ENCODE measurements at places on chromosomes 5 and 9.

DNA sequence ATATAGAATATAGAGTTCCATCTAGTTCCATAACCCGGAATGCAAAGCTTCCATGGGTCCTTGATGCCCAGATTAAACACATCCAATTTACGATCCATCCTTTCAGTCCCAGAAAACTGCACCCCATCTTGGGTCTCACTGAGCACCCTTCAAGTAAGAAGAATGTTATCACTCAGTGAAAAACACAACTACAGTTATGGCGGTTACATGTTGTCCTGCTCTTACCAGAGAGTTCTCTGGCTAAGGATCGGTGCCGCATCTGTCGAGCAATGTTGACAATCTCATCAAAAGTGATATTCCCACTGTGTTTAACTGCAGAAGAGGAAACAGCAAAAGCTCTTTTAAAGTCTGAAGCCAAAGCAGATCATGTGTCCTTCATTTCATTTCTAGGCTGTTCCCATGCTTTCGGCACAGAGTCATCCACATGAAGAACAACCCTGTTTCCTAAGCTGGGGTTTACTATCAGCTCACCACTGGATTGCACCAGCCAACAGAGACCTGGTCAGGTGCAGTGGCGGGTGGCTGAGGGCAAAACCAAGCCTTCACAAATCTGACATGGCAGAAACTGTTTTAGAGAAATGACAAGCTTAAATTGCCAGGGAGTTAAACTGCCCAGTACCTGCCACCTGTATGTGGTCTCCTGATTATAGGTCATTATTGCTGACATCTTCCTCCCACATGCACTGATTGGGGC is 2.9 kb downstream of the RPL12 start:
- no peak for DNase-seq

GRCh38 chr9:95316794-95317118 is 753 bp downstream of the FANCC start:
- DNase-seq: peak; percentile 55

GRCh38 chr9:84371737-84372136 is 31.2 kb upstream of the SLC28A3 start:
- DNase-seq: no peak

DNA sequence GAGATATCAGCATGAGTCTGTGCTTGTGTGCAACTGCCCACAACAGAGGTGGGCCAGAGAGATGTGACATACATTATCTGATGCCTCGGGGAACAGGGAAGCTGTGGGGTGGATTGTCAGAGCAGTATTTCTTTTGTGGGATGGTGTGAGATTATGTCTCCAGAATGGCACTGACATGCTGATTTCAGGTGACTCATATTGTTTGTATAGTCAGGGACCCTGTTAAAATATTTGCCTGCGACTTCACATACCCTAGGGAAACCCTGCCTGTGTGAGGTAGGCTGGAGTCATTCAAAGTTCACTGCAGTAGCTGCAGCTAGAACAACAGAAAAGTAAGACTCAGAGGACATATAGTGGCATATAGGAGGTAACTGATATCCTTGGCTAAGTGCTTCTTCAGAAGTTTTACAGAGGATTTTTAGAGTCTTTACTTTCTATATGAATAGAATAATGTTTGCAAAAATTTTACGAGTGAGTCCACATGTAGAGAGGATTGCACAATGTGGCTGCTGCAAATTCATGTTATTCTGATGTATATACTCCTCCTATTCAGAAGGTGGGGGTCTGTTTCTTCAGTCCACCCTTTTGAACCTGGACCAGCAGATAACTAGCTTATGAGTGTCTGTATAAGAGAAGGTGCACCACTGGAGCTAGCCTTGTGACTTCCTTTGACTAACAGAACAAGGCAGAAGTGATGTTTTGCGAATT is 89.3 kb downstream of the MACIR start:
- DNase-seq: no peak

GRCh38 chr9:110111868-110112267 is 96.1 kb downstream of the C9orf152 start:
- no peak for DNase-seq

DNA sequence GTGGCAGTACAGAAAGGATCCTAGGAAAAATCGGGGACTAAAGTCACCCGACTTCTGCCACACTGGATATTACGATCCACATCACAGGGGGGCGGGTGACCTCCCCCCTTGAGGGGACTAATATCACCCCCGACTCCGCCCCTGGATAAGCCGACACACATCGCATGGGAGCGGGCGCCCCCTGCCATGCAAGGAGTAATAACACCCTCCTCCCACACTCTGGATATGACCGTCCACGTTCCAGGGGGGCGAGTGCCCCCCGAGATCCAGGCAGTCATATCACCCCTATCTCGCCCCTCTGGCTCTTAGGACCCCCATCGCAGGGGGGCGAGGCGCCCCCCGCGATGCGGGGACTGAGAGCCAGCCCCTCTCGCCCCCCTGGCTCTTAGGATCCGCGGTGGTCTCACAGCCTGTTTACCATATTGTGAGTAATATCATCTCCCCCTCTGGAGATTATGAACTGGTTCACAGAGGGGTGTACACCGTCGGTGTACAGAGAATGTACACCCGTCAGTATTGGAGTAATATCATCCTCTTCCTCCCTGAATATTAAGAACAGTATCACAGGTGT is 423.0 kb downstream of the DIRAS2 start:
- DNase-seq: no peak

GRCh38 chr9:115250621-115251032 is 132.7 kb upstream of the TNC start:
- DNase-seq: no peak

DNA sequence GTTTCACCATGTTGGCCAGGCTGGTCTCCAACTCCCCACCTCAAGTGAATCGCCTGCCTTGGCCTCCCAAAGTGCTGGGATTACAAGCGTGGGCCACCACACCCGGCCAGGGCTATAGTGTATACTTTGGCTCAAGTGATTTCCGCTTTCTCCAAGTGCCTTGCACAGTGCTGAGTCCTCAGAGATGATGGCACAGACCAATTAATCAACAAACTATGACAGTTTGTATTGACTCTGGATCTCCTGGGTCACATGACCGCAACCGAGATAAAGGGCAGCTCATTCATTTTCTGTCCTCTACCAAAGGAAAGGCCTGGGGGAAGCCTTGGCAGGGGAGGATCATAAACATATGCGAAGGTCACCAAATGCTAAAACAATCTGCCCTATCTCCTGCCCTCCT is 11.4 kb upstream of the LARP1 start:
- DNase-seq: no peak

DNA sequence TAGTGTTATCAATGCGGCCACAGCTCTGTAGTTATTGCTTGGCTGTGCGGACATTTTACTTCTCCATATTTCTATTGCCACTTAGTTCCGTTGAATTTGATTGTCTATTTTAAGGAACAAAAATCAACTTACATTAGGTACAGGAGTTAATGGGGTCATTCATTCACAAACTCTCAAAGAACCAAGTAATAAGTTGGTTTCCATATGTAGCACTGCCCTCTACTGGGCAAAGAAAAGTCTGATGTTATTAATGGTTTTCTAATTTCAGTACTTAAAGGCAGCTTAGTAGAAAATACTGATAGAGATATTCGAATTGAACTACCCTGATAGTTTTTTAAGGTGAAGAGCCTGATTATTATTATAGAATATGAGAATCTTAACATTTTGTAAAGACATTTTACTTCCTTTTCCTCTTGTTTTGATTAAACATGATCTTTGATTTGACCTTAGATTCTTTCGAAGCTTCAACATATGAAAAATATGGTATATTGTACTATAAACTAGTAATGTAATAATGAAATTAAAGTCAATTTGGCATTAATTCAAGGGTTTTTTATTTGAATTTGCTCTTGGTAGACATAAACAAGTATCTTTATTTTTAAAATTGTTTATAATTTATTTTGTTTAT is 119.5 kb upstream of the CTNND2 start:
- DNase-seq: no peak
